ENCODE measurements at places on chromosomes 16 and 17.

GRCh38 chr17:55521186-55521585 lies 9.9 kb upstream of the SMIM36 start:
- no peak for DNase-seq

DNA sequence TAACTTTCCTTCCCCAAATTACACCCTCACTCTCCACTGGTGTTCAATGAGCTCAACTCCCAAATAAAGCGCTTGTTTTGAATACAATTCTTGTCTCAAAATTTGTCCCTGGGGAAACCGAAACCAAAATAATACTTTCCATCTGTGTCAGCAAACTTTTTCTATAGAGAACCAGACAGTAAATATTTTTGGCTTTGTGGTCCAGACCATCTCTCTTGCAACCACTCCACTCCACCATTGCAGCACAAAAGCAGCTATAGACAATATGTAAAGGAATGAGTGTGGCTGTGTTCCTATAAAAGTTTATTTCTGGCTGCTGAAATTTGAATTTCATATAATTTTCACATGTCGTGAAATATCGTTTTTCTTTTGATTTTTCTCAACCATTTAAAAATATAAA lies 84.6 kb upstream of the ERCC4 start:
- DNase-seq: no peak

DNA sequence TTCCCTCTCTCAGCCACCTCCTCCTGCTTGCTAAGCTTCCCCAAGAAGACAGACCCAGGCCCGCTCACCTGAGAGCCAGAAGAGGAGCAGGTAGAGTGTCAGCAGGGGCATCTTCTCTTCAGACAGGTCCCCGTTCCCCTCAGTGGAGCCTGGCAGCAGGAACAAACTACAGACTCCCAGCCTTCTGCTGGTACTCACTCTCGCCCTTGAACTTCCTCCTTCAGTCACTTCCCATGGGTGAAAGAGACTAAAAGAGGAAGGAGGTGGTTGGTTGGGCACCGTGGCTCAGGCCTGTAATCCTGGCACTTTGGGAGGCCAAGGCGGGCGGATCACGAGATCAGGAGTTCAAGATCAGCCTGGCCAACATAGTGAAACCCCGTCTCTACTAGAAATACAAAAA lies at the start of gene CD300LF:
TSS of gene CD300LF (minus strand) at position 168 of the 400 bp plus-strand sequence. CDS start at position 111, 57 bp downstream.
- DNase-seq: no peak

DNA sequence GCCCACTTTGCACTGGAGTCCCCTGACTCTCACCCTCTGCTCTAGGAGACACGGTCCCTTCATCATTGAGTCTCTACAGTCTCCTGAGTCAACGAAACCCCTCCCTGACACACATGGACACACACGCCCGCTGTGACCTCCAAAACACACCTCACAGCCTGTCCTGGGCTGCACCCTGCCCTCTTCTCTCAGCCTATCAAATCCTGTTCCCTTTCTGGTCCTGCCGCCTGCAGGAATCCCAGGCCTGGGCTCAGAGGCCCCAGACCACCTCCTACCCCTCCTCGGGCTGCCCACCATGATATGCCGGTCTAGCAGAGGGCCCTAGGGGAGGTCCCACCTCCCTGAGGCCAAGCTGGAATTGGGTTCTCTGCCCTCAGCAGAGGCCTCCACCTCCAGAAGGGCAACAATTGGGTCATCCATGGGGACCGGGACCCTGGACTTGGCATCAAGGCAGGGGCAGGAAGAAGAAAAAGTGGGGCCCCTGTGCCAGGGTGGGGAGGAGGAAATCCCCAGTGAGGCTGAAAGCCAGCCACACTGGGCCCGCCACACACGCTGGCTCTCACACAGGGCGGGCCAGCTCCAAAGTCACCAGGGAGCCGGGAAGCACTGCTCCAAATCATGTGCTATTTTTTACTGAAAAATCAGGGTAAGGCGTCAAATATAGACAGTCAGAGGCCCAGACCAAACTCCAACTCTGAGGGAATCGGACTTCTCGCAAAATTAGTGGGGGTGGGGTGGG lies 3.4 kb downstream of the PPP1R9B start:
- DNase-seq: no peak

DNA sequence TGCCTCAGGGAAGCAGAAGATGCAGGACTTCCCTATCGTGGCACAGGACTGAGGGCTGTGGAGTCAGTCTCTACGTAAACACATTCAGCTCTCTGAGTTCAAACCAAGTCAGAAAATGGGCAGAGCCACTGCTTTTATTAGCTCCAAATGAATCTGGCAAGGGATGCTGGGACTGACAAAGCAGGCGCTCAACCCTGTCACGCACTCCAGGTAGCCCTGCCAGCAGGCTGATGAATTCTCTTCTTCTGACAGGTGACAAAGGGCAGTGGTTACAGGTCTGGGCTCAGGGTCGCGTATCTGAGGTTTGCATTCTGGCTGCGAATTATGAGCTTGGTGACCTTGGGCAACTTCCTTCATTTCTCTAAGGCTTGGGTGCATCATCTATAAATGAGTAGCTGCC lies 9.4 kb downstream of the RPH3AL start:
- DNase-seq: no peak

GRCh38 chr16:66295761-66296546 lies 70.5 kb upstream of the CDH5 start:
- DNase-seq: no peak

DNA sequence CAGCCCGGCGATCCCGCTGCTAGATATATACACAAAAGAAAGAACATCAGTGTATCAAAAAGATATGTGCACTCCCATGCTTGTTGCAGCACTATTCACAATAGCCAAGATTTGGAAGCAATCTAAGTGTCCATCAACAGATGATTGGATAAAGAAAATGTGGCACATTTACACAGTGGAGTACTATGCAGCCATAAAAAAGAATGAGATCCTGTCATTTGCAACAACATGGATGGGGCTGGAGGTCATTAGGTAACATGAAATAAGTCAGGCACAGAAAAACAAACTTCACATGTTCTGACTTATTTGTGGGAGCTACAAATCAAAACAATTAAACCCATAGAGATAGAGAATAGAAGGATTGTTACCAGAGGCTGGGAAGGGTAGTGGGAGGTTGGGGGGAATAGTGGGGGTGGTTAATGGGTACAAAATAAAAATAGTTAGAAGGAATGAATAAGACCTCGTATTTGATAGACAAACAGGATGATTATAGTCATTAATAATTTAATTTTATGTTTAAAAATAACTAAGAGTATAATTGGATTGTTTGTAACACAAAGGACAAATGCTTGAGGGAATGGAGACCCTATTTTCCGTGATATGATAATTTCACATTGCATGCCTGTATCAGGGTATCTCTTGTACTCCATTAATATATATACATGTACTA lies 176.7 kb upstream of the NOG start:
- no peak for DNase-seq

- no peak for DNase-seq
Measured at GRCh38 chr16:24829153-24829552, 16.6 kb upstream of the SLC5A11 start.

DNA sequence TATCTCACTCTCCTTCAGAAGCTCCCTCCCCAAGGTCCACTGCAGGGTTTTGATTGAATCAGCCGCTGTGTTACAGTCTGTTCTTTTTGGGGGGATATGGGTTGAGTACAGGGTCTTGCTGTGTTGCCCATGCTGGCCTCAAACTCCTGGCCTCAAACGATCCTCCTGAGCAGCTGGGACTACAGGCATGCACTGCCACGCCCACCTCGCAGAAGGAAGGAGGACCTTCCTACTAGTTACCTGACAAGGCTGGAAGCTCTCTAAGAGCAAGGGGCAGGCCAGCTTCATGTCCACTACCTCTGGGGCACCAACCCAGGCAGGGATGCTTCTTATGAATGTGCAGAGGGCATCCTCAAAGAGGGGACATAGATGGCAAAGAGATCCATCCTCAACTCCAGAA lies 1.9 kb upstream of the MMP28 start:
- no peak for DNase-seq
